ENCODE measurements at places on chromosomes 7 and 10.

DNA sequence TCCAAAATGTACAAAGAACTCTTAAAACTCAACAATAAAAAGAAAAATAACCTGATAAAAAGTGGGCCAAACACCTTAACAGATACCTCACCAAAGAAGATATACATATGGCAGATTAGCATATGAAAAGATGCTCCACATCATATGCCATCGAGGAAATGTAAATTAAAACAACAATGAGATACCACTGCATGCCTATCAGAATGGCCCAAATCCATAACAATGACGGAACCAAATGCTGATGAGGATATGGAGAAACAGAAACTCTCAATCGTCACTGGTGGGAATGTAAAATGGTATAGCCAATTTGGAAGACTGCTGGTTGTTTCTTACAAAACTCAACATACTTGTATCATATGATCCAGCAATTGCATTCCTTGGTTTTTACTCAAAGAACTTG, 319.9 kb downstream of the PHTF2 start:
- DNase-seq: no peak

GRCh38 chr10:124579011-124579399, 117.4 kb downstream of the LHPP start:
- DNase-seq: no peak

DNA sequence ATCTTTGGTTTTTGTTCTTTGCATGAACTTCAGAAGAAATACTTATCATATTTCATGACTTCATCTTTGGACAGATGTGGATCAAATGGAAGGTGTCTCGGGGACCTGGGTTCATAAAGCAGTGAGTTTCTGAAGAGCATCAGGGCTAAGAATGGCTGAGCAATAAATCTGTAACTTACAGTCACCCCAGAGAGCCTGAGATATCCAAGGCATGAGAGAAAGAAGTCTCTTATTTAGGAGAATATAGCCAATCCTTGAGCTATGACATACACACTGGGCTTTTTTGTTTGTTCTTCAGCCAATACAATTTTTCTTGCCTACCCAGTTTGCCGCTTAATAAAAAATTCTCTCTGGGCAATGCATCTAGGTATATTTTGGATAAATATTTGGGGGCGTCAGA, 252.6 kb upstream of the INHBA start:
- no peak for DNase-seq

DNA sequence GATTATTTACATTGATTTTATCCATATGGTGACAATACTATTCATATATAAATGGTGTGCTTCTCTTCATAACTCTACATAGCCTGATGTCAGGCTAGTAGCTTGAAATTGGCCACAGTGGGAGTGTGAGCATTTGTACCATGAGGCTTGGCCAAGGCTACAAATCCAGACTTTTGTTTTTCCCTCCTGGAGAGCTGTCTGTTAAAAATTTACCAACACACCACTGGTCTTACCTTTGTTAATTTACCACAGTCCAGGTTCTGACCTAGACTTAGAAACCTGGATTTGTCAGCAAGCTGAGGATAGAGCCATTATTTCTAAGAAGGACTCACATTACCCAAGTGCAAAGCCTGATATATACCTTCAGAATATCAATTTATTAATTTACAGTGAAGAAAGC, 45.5 kb upstream of the ATRNL1 start:
- DNase-seq: no peak

DNA sequence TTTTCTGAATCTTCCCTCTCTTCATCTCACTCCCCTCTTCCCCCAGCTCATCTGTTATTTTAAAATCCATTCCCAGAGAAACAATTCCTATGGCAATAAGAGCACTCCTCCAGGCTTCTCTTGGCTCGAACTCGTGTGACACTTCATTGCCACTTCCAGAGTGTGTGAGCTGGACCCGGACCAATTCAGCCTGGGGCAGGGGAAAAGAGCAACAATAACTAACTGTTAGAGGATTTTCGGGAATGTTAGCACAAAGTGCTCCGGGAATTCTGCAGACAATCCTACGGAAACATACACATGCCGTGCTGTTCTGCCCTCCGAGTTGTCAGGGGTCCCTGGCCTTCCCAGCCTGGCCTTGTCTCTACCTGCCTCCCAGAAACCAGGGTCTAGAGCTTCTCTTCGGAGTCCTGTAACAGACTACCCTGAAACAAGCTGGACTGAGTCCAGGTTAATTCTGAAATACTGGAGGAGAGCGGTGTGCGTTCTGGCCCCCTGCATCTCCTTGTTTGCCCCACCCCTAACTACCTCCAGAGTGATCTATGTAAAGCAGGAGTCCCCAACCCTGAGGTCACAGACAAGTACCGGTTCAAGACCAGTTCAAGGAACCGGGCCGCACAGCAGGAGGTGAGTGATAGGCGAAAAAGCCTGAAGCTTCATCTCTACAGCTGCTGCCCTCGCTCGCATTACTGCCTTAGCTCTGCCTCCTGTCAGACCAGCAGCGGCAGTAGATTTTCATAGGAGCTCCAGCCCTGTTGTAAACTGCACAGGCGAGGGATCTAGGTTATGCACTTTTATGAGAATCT, 11.3 kb downstream of the COL26A1 start:
- no peak for DNase-seq

GRCh38 chr10:86956195-86956847, 1.1 kb downstream of the MMRN2 start:
- no peak for DNase-seq

GRCh38 chr10:102009801-102010425, 46.1 kb downstream of the ARMH3 start:
- DNase-seq: peak; percentile 72
